ENCODE measurements at places on chromosomes 16 and 17.
A peak's percentile ranks its signal among the peaks of the same experiment; 100 is the strongest.

DNA sequence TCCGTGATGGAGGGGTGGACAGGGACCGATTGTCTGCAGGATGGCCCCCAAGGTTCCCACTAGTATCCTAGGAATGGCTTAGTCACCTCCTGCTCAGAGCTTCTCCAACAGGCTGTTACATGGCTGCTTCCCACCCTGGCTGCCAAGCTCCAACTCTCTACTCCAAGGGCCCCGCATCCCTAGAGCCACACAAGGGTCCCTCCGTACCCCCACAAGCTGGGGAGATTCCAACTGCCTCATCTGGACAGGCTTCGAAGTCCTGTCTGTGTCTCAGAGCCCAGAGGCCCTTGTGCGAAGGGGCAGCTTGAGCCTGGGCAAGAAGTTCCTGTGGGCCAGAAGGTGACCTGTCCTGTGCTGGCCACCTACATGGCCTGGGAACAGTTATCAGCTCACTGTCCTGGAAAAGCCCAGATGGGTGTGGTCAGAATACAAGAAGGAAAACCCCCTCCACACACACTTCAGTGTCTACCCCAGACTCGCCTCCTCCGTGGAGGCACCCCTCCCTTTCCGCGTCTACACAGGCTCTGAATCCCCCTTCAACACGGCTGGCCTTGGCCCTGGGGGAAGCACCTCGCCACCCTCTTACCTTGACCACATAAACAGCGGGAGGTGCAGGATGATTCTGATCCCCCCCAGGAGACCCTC is 586 bp downstream of the MEAK7 start:
- H3K4me3 ChIP-seq: peak overlapping the region; percentile 83
- H3K4me1 ChIP-seq: peaks cover 38% of the 10 kb centered on the region
- no peak overlapping the region for H3K27ac ChIP-seq

GRCh38 chr17:3678095-3678820 is 9.6 kb downstream of the EMC6 start:
- peaks cover 19% of the 10 kb centered on the region for H3K4me1 ChIP-seq
- no peak overlapping the region for H3K27ac ChIP-seq
- H3K4me3 ChIP-seq: no peak overlapping the region
- H3K27me3 ChIP-seq: no peaks in the 10 kb centered on the region

DNA sequence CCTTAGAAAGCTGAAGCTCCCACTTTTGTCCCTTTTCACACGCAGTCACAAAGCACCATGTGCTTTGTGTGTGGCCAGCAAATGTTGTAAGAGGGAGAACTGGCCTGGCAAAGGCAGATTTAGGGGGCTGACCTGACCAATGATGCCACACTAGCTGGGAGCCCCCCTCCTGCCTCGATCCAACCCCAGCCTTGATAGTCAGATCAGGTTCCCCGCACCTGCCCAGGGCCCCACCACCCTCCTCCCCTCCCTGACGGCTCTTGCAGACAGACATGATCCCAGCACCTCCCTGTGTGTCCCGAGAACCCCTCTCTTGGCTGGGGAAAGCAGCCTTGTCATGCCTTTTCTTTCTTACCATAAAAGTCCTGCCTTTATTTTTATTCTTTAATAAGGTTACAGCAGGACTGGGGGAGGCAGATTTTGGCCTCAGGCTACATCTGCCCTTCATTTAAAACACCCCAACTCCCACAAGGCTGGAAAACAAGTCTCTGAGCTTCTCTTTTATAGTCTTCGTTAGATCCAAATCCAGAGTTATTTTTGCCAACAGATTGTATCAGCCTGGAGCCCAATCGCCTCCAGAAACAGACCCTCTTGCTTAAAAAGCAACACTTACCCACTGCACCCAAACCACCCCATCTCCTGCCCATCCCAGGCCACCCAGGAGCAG is 201.8 kb upstream of the CDH5 start:
- H3K4me3 ChIP-seq: no peak overlapping the region
- no peak for DNase-seq
- no peaks in the 10 kb centered on the region for H3K36me3 ChIP-seq
- H3K27me3 ChIP-seq: peaks cover 2% of the 10 kb centered on the region
- no peaks in the 10 kb centered on the region for H3K4me1 ChIP-seq

GRCh38 chr17:8290043-8290442 is 1.6 kb downstream of the RANGRF start:
- peak overlapping the region; percentile 81 for H3K27ac ChIP-seq
- no peaks in the 10 kb centered on the region for H3K27me3 ChIP-seq
- peaks cover 42% of the 10 kb centered on the region for H3K4me1 ChIP-seq
- H3K36me3 ChIP-seq: peaks cover 6% of the 10 kb centered on the region
- H3K4me3 ChIP-seq: peak overlapping the region; percentile 99

DNA sequence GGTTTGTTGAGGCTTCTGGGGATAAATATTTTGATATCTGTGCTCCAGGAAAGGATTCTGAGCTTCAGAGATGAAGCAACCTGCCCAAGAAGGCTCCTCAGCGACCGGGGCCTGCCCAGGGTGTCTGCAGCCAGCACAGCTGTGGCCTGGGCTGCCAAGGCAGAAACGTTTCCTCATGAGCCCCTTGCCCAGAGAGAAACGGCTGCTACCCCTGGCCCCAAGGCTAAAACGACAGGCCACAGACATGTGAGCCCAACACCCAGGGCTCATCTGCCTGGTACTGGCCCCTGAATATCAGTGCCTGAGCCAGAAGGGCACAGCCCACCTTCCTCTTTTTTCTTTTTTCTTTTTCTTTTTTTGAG is 45.4 kb upstream of the RASD1 start:
- no peaks in the 10 kb centered on the region for H3K36me3 ChIP-seq
- H3K27ac ChIP-seq: no peak overlapping the region
- no peak for DNase-seq
- no peak overlapping the region for H3K4me3 ChIP-seq
- no peaks in the 10 kb centered on the region for H3K4me1 ChIP-seq

GRCh38 chr16:19218581-19218980 is 50.5 kb downstream of the SYT17 start:
- H3K4me1 ChIP-seq: peaks cover 2% of the 10 kb centered on the region
- H3K27me3 ChIP-seq: peaks cover 2% of the 10 kb centered on the region
- no peak overlapping the region for H3K4me3 ChIP-seq
- H3K27ac ChIP-seq: no peak overlapping the region
- no peak for DNase-seq

GRCh38 chr16:20610211-20610891 is 34.2 kb upstream of the ACSM2B start:
- H3K4me3 ChIP-seq: no peak overlapping the region
- no peaks in the 10 kb centered on the region for H3K4me1 ChIP-seq
- H3K36me3 ChIP-seq: no peaks in the 10 kb centered on the region
- no peak overlapping the region for H3K27ac ChIP-seq
- no peak for DNase-seq
- H3K27me3 ChIP-seq: peaks cover 6% of the 10 kb centered on the region

DNA sequence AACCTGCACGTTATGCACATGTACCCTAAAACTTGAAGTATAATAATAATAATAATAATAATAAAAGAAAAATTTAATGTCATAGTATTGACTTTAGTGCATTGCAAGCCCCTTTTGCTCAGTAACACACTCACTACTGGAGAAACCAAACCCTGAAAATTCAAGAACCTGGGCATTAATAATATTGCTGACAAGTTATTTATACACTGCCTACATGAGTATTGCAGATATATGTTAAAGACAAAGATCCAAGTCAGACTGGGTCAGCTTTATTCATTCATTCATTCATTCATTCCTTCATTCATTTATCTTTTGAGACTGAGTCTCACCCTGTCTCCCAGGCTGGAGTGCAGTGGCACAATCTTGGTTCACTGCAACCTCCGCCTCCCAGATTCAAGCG is 1711.2 kb downstream of the TP53TG3F start:
- H3K36me3 ChIP-seq: no peaks in the 10 kb centered on the region
- no peak for DNase-seq
- H3K4me1 ChIP-seq: no peaks in the 10 kb centered on the region

DNA sequence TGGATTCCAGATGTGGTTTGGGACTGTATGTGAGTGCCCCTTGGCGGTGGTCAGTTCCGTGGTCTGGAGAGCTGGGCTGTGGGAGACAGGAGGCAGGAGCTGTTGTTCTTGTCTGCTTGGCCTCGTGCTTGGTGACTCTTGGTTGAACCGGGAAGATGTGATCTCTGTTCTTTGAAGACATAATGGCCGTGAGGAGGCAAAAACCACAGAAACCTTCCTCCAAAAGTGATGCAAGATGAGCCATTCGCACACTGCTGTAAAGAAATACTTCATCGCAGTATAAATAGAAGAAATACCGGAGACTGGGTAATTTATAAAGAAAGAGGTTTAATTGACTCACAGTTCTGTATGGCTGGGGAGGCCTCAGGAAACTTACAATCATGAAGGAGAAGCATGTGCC is 128.8 kb downstream of the RAP1GAP2 start:
- H3K27ac ChIP-seq: no peak overlapping the region
- no peaks in the 10 kb centered on the region for H3K4me1 ChIP-seq
- no peaks in the 10 kb centered on the region for H3K27me3 ChIP-seq
- no peaks in the 10 kb centered on the region for H3K36me3 ChIP-seq
- DNase-seq: no peak
- no peak overlapping the region for H3K4me3 ChIP-seq

DNA sequence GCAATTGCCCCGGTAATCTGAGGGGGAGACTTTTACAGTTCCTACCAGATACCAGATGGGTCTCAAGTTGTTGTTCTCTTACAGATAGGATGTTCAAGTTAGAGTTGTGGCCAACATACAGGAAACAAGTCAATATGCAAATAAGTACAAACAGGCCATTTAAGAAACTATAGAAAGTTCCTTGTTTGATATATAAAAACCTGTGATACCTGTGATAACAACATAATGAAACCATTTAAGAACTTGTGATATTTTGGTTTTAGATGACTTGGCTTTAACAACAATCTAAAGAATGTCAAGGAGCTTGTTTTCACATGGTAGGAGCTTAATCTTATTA is 16.8 kb downstream of the CDR2 start:
- peak overlapping the region; percentile 57 for H3K4me3 ChIP-seq
- no peak for DNase-seq
- H3K27me3 ChIP-seq: no peaks in the 10 kb centered on the region
- H3K4me1 ChIP-seq: peaks cover 56% of the 10 kb centered on the region
- H3K27ac ChIP-seq: peak overlapping the region; percentile 91

GRCh38 chr16:73064994-73065545 is 17.1 kb upstream of the ZFHX3 start:
- H3K27ac ChIP-seq: no peak overlapping the region
- no peak for DNase-seq
- no peak overlapping the region for H3K4me3 ChIP-seq
- peaks cover 4% of the 10 kb centered on the region for H3K4me1 ChIP-seq

- no peak overlapping the region for H3K27ac ChIP-seq
- H3K4me1 ChIP-seq: peaks cover 4% of the 10 kb centered on the region
- no peaks in the 10 kb centered on the region for H3K27me3 ChIP-seq
- no peak for DNase-seq
These were observed 86.4 kb downstream of the TEX14 start for GRCh38 chr17:58605470-58605869.

DNA sequence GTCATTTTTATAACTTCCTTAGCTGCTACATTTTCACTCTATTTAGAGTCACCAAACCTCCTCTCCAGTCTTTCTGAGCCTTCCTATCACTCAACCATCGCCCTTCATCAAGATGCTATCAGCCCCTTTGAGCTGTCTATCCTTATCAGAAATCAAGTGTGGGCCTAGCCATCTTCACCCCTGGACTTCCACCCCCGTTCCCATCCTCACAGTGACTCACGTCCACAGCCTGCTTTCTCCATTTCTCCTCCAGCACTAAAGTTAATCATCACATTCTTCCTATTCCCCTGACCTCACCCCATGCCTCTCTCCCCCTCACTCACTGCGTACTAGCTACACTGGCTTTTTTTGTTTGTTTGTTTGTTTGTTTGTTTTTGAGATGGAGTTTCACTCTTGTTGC is 2.4 kb upstream of the TEKT3 start:
- H3K4me1 ChIP-seq: peaks cover 4% of the 10 kb centered on the region
- H3K27ac ChIP-seq: no peak overlapping the region
- H3K36me3 ChIP-seq: no peaks in the 10 kb centered on the region
- peaks cover 63% of the 10 kb centered on the region for H3K27me3 ChIP-seq

- no peaks in the 10 kb centered on the region for H3K36me3 ChIP-seq
- no peak overlapping the region for H3K4me3 ChIP-seq
- H3K4me1 ChIP-seq: peaks cover 12% of the 10 kb centered on the region
- no peak overlapping the region for H3K27ac ChIP-seq
These were observed 194.4 kb downstream of the MAP2K6 start for GRCh38 chr17:69608808-69609472.

- H3K4me1 ChIP-seq: peaks cover 3% of the 10 kb centered on the region
- DNase-seq: no peak
- peaks cover 29% of the 10 kb centered on the region for H3K36me3 ChIP-seq
- H3K27ac ChIP-seq: no peak overlapping the region
These were observed 26.3 kb downstream of the GINS2 start for GRCh38 chr16:85662482-85662812.

- H3K4me3 ChIP-seq: peak overlapping the region; percentile 25
- peaks cover 51% of the 10 kb centered on the region for H3K4me1 ChIP-seq
- no peaks in the 10 kb centered on the region for H3K27me3 ChIP-seq
- peak; percentile 78 for DNase-seq
These were observed 9.4 kb downstream of the METTL9 start for GRCh38 chr16:21608639-21609328.

GRCh38 chr16:5791011-5791657 is 693.5 kb upstream of the EEF2KMT start:
- H3K36me3 ChIP-seq: no peaks in the 10 kb centered on the region
- H3K4me1 ChIP-seq: no peaks in the 10 kb centered on the region
- H3K27ac ChIP-seq: no peak overlapping the region
- no peaks in the 10 kb centered on the region for H3K27me3 ChIP-seq

- H3K27ac ChIP-seq: no peak overlapping the region
- no peaks in the 10 kb centered on the region for H3K36me3 ChIP-seq
- H3K4me3 ChIP-seq: no peak overlapping the region
- no peak for DNase-seq
These were observed 403.2 kb downstream of the HS3ST3B1 start for GRCh38 chr17:14704121-14704520.

DNA sequence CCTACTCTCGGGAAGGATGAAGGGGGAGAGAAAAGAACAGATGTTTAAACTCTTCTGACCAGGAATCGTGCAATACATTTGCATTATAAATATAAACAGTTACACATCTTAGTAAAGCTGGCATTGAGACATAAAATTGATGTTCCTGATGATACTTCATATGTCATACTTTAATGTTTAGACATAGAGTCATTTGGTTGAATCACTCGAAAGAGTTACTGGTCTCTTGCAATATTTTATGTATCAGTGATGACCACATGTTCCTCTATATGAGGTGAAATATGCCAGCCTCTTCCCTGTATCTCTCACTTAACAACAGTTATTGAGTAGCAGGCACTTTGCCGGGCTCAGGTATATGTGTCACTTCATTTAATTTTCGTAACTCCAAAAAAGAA is 49.7 kb upstream of the PMFBP1 start:
- no peak overlapping the region for H3K27ac ChIP-seq
- H3K27me3 ChIP-seq: peaks cover 2% of the 10 kb centered on the region
- H3K4me3 ChIP-seq: no peak overlapping the region
- H3K4me1 ChIP-seq: no peaks in the 10 kb centered on the region

- peaks cover 16% of the 10 kb centered on the region for H3K36me3 ChIP-seq
- H3K27me3 ChIP-seq: peaks cover 30% of the 10 kb centered on the region
- no peak overlapping the region for H3K4me3 ChIP-seq
- H3K4me1 ChIP-seq: peaks cover 22% of the 10 kb centered on the region
- DNase-seq: no peak
- H3K27ac ChIP-seq: no peak overlapping the region
These were observed 1.4 kb upstream of the DYNLL2 start for GRCh38 chr17:58081646-58082340.
